ENCODE measurements at places on chromosomes 3 and 15.

DNA sequence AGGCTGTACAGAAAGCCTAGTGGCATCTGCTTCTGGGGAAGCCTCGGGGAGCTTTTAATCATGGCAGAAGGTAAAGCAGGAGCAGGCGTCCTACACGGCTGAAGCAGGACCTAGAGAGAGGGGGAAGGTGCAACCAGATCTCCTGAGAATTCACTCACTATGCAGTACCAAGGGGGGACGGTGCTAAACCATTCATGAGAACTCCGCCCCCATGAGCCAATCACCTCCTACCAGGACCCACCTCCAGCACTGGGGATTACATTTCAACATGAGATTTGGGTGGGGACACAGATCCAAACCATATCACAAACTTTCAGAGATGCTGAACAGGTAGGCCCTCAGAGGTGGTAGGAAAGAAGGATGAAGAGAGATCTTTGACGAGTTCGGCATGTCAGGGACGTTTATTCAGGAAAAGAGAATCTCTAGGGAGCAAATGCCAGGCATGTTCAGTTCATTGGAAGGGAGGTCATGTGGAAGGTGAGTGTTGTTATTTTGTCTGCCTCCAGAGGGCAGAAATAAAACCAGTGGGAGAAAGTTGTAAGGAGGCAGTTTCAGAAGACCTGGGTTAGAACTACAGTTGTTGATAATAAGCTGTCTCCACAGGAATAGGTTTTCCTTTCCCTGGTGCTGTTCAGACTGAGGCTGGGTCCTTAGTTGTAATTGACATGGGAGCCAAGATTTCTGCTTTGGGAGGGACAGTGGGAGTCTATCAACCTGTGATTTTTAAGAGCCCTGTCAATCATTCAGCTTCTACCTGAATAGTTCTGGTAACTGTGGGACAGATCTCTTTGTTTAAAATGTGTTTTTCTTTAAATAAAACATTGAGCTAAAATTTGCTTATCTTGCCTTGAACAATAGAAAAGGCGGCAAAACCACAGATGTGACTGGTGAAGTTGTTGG, 4.3 kb upstream of the FNDC3B start:
- DNase-seq: no peak

GRCh38 chr3:106768941-106769480, 608.2 kb upstream of the CCDC54 start:
- DNase-seq: no peak

DNA sequence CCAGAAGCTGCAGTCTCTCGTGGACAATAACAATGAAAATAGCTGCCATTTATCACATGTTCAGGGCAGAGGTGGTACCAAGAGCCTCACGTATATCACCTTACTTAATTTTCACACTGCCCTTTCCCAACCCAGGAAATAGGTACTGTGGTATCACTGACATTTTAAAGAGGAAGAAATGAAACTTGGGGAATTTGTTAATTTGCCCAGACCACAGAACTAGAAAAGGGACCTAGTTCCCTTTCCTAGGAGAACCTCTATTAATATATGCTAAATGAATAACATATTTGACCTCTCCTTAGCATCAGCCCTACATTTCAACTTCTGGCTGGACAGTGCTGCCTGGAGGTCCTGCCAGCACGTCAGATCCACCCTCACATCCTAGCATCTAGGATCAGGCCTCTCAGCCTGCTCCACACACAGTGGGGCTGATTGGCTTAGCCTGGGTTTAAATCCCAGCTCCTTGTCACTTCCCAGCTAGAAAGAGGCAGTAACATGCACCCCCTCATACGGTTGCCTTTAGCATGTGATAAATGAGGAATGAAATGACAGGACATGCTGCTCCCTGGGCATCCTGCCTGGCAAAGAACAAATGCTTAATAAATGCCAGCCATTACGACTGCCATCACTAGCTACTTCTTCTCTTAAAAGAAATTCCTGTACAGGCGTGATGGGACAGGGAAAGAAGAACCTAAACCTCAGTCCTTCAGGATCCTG, 95.1 kb upstream of the TNFAIP8L3 start:
- no peak for DNase-seq

DNA sequence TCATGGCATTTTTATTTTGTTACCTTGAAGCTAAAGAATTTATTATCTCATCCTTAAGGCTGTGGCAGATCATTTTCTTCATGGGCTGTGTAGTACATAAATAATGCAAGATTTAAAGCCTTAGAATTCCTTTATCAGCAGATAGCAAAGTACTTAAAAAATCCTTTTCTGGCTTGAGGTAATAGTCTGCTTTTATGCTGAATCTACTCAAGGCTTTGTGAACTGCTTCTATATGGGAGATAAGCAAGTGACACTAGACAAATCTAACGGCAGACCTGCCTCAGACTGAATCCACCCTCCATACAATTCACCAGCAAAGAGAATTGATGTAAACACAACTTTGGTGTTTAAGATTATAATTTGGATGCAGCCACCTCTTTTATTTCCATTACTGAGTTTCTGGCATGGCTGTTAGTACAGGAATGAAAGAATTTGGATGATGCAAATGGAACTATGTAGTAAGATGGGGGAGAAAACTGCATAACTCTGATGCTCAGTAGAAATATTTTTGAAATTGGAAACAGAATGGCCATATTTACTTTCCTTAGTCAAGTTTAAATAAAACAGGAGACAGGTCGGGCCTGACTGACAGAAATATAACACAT, 1121.5 kb downstream of the NAALADL2 start:
- DNase-seq: no peak

DNA sequence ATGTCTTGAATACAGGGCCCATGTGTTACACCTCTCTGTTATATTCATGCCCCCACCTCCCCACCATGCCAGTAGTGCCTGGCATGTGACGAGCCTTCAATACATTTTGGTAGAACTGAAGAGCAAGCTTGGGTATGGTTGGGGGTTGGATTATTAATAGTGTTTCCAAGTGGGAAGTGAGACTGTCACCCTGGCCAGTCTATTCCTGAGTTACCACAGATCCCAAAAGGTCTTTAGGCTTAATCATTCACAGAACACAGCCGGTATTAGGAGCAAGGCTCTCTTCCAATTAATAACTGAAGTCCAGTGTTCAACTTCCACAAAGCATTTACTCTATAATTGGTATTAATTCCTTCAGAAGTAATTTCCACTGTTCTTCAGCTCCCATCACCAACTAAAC, 231.9 kb upstream of the LRTM1 start:
- DNase-seq: no peak

GRCh38 chr3:112437146-112438022, 61.9 kb downstream of the BTLA start:
- DNase-seq: no peak

- no peak for DNase-seq
Observed at GRCh38 chr15:28948036-28948435, 62.3 kb downstream of the APBA2 start.

DNA sequence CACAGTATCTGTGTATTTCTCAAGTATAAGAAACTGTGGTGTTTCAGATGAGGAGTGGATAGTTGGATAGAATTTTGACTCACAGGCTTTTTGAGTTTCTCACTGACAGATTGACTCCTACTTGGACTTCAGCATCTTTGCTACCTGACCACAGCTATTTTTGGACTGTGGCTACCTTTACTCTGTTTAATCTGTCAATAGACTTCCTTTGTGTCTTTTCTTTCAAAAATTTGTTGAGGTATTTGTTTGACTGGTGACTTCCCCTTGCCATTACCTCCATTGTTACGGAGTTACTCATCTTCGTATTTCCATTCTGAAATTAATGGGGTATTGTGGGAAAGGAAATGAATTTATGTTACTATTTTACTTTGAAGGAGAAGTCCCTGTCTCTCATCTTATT, 123.8 kb downstream of the AGBL1 start:
- no peak for DNase-seq

DNA sequence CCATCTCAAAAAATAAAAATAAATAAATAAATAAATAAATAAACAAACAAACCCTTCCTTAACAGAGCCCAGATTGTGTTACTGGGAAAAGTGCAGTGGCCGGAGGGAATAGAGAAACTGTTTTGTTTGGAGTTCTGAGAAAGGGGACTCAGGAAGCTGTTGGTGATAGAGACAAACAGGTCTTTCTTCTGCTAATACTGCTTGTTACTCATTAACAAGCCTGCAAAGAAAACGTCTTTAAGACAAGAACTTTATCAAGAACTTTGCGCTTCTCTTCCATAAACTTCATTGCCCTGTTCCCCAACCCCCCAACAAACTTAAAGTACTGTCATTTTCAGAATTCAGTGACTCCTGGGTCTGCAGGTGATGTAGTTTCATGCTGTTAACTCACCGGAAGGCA, 68.8 kb upstream of the GSK3B start:
- no peak for DNase-seq

GRCh38 chr15:27983496-27983895, 115.6 kb downstream of the OCA2 start:
- DNase-seq: no peak

DNA sequence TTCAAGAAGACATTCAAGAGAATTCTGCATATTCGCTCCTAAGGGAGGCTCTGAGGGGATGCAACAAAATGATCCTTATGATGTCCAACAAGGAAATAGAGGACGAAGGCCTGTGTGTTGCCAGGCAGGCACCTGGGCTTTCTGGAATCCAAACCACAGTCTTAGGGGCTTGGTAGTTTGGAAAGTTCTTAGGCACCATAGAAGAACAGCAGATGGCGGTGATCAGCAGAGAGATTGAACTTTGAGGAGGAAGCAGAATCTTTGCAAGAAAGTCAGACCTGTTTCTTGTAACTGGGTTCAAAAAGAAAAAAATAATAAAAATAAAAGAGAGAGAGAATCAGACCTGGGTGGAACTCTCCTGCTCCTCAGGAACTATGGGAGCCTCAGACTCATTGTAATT, 11.7 kb upstream of the ATG7 start:
- DNase-seq: no peak

DNA sequence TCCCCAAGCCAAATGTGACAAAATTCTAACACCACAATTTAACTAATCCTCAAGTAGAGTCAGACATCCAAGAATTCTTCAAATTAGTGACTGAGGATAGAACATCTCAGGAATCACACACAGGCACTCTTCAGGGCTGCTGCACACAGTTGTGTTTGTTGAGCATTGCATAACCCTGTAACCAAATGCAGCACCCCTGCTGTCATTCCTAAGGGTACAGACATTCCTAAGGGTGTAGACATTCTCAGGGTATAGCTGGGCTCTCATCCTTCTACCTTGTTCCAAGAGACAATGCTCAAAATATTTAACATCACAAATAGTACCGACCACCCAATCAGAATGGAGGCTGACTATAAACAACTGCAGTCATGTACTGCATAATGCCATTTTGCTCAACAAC, 107.1 kb upstream of the UBE2E2 start:
- no peak for DNase-seq

- DNase-seq: no peak
Observed at GRCh38 chr15:100039994-100040393, 301.8 kb downstream of the ADAMTS17 start.

DNA sequence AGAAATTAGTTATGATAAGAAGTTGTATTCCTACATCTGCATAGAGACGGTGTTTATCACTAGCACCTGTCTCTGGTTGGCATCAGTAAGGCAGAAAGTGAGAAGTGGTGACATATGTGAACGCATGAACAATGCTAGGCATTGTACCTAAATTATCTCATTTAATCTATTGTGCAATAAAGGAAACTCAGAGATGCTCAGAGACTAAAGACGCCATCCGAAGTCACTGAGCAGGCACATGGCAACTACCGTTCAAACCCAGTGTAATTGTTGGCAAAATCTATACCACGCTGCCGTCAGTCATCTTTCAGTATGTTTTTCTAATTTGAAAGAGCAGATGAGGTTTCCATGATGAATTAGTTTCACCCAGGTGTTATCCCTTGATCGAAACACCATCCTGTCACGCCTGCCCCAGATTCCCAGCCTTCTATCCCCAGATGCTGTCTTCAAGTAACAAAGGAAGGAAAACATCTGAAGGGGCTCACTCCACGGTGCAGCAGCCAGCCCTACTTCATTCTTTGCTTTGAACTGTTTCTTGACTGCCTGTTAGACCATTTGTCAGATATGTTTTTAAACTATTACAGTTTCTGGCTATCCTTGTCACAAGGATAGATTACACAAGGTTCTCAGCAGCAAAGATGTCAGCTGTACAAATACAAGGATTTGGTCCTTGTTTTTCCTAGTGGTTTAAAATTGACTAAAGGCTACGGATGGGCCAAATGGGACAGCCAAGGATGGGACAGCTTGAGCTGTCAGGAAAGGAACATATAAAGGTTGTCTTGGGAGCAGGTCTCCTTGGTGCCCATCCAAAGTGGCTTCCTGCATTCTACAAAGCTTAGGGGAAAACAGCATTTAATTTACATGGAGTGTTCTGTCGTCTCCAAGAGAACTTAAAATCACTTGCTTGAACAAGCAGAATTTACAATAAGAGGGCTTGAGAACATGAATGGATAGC, 99.1 kb downstream of the TMEM108 start:
- DNase-seq: no peak

- no peak for DNase-seq
Observed at GRCh38 chr3:28268989-28269388, 27.6 kb downstream of the CMC1 start.

DNA sequence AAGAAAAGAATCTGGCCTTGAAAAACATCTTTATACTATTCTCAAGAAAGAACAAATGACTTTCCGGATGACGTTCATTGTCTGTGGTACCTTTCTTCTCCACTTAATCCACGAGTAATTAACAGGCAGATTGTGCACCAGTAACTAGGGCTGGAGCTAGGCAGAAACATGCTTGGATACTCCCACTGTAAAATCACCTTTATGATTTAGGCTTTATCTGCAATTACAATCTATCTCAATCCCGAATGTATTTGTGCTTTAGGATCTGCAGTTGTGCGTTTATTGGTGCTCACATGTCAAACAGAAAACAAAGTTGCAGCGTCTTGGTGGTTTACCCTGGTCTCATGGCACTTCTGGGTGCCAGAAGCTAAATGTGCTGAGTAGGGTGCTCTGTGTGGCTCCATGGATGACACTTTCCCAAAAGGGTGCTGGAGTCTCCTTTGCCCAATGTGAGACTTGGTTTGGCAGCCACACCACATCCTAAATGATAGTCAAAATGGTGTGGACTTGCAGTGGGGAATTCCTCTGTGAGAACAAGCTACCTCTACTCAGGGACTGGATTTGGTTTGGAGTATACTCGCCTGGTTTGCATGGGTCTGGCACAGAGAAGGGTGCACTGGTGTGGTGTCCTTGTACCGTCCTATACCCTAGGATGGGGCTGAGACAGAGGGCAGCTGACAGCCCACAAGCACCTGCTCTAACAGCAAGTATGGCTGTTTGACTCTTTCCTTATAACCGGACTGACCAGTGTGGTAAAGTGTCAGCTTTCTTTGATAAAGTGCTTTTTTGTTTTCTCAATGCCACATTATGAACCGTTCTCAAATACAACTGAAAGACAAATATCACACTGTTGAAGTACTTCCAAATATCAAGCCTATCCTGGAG, 7.7 kb downstream of the SERP1 start:
- no peak for DNase-seq

DNA sequence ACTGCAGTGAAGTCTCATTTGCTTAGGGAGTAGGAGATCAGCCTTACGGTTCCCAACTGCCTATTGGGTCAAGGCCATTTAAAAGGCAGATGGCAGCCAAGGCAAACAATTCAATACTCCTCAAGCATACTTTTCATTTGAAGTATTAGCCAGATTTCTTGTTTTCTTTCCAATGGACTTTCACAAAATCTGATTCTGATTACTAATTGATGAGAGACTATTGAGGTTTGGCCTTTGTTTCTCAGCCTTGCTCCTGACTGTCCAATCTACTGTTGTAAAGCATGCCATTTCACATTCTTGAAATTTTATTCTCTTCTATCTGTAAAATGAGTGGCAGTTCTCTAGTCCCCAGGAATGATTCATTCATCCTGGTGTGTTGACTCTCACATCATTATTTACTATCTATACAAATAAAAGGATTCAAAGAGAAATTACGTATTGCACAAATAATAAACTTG, 166.2 kb upstream of the TGFBR2 start:
- DNase-seq: no peak

GRCh38 chr3:24012589-24013269, 67.6 kb downstream of the NR1D2 start:
- DNase-seq: no peak

Measured in activated T-helper 1 cell treated with Interleukin-2 at 50 U/mL for 16 hours (primary cell).